ENCODE measurements at places on chromosomes 5 and 9. TPM values are rescaled to one million over a fixed set of nuclear protein-coding genes. Genes with fewer than 3 reads are reported as not detected.
A peak's percentile ranks its signal among the peaks of the same experiment; 100 is the strongest.

DNA sequence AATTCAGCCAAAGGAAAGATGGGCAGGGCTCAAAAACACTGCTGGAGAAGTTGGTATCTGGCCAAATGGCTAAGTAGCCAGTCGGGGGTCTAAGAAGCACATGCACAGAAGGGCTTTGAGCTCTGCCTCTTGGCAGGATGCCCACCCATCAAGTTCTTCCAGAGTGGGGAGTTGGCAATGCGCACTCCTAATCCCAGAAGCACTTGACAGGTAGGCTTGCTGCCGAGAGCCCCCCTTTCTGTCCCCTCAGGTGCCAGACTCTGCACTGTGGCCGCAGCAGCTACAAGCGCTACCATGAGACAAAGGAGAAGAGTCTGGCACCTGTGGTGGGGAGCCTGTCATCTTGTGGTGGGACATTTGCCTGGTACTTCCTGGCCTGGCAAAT, 252.9 kb upstream of the SLC24A2 start:
- no peaks in the 10 kb centered on the region for H3K27me3 ChIP-seq
- no peaks in the 10 kb centered on the region for H3K36me3 ChIP-seq
- no peak overlapping the region for H3K4me3 ChIP-seq
- no peak overlapping the region for H3K27ac ChIP-seq

DNA sequence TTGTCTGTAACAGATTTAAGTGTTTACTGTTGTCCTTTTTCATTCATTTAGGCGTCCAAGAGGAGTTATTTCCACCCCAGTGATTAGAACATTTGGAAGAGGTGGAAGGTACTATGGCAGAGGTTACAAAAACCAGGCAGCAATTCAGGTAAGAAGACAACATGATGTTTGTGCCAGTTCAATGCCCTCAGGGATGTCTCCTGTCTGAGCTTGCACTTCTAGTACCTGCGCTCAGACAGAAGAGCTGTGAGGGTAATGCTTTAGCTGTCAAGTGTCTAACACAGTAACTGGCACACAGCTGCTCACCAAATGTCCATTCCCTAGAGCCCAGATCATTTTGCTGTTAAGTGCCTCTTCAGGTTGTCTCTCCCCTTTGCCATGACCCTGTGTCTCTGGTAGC, 14.2 kb upstream of the PHF2 start:
- no peaks in the 10 kb centered on the region for H3K36me3 ChIP-seq
- H3K4me3 ChIP-seq, result no peak overlapping the region
- no peak overlapping the region for H3K27ac ChIP-seq
- H3K4me1 ChIP-seq, result peaks cover 5% of the 10 kb centered on the region
- no peaks in the 10 kb centered on the region for H3K27me3 ChIP-seq
- DNase-seq, result no peak

- no peaks in the 10 kb centered on the region for H3K27me3 ChIP-seq
- no peak overlapping the region for H3K27ac ChIP-seq
- no peak overlapping the region for H3K4me3 ChIP-seq
- no peaks in the 10 kb centered on the region for H3K36me3 ChIP-seq
- H3K4me1 ChIP-seq, result no peaks in the 10 kb centered on the region
Measured at GRCh38 chr9:89969156-89969675, 364.4 kb downstream of the GADD45G start.

DNA sequence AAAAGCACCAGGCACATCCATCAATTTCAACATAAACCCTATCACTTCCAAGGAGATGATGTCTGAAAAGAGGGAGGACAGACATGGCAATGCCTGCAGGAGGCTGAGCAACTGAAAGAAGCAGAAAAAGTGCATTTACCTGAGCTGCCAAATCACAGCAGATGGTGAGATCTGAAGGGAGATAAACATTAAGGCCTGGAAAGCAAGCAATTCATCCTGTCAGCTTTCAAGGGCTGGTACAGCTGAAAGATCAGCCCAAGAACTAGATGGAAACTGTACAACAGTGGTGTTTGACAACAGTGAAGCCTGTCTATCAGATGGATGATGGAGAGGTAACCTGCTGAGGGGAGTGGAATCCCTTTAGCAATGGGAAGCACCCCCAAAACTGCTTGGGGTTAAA, 433.2 kb upstream of the ZNF608 start:
- H3K27me3 ChIP-seq, result no peaks in the 10 kb centered on the region
- no peak overlapping the region for H3K4me3 ChIP-seq
- no peaks in the 10 kb centered on the region for H3K36me3 ChIP-seq

- H3K27me3 ChIP-seq, result no peaks in the 10 kb centered on the region
- H3K4me3 ChIP-seq, result no peak overlapping the region
- no peak for DNase-seq
- no peaks in the 10 kb centered on the region for H3K36me3 ChIP-seq
- H3K27ac ChIP-seq, result peak overlapping the region; percentile 75
Measured at GRCh38 chr5:159052401-159053011, 47.2 kb downstream of the EBF1 start.

DNA sequence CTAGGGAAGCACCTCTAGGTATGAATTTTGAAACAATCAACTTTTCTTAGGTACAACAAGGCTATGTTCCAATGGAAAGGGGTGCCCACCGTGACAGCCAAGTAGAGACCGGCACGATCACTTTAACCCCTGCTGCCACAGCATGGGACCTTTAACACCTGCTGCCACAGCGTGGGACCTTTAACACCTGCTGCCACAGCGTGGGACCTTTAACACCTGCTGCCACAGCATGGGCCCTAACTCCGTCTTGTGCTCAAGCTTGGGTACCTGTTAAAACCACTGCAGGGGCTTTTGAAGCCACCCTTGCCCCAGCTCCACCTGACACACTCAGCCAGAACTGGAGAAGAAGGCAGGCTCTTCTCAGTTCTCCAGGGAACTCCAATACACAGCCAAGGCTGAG, 18.2 kb upstream of the MXD3 start:
- peaks cover 5% of the 10 kb centered on the region for H3K4me1 ChIP-seq
- H3K4me3 ChIP-seq, result no peak overlapping the region
- H3K27me3 ChIP-seq, result no peaks in the 10 kb centered on the region
- no peak overlapping the region for H3K27ac ChIP-seq
- H3K36me3 ChIP-seq, result peaks cover 50% of the 10 kb centered on the region
- DNase-seq, result no peak

GRCh38 chr9:33623658-33624586, 99.9 kb downstream of the ANKRD18B start:
- H3K27ac ChIP-seq, result no peak overlapping the region
- no peak for DNase-seq
- no peaks in the 10 kb centered on the region for H3K27me3 ChIP-seq
- no peak overlapping the region for H3K4me3 ChIP-seq
- H3K4me1 ChIP-seq, result no peaks in the 10 kb centered on the region

GRCh38 chr9:134225816-134226215, 61.5 kb upstream of the RNU6ATAC start:
- no peak for DNase-seq
- no peak overlapping the region for H3K4me3 ChIP-seq
- peaks cover 43% of the 10 kb centered on the region for H3K4me1 ChIP-seq
- H3K36me3 ChIP-seq, result no peaks in the 10 kb centered on the region
- H3K27ac ChIP-seq, result no peak overlapping the region

GRCh38 chr9:117649126-117649525, 55.1 kb upstream of the TLR4 start:
- DNase-seq, result no peak
- H3K4me3 ChIP-seq, result no peak overlapping the region
- no peak overlapping the region for H3K27ac ChIP-seq
- no peaks in the 10 kb centered on the region for H3K36me3 ChIP-seq
- H3K4me1 ChIP-seq, result no peaks in the 10 kb centered on the region

- H3K36me3 ChIP-seq, result no peaks in the 10 kb centered on the region
- peak overlapping the region; percentile 37 for H3K27ac ChIP-seq
- peaks cover 9% of the 10 kb centered on the region for H3K4me1 ChIP-seq
- no peak overlapping the region for H3K4me3 ChIP-seq
- no peak for DNase-seq
Measured at GRCh38 chr5:102959055-102959454, 160.9 kb downstream of the GIN1 start.

DNA sequence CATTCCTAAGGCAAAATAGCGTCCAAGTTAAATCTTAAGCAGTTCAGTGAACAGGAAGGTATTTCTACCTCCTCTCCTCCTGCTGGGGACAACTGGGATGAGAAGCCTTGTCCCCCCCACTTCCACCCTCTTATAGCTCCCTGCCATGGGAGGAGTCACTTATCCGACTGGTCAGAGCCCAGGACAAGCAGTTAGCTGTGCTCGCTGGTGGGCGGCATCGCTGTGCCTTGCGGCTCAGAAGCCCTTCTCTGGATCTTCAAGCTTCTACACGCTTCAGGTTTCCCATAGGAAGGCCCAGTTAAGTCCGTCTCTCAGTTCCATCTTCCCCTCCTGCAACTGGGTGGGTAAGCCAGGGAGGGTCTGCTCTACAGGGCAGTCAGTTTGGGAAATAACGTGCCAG, 77.2 kb downstream of the PAX5 start:
- no peak for DNase-seq
- H3K27ac ChIP-seq, result no peak overlapping the region
- H3K4me3 ChIP-seq, result no peak overlapping the region
- no peaks in the 10 kb centered on the region for H3K27me3 ChIP-seq

DNA sequence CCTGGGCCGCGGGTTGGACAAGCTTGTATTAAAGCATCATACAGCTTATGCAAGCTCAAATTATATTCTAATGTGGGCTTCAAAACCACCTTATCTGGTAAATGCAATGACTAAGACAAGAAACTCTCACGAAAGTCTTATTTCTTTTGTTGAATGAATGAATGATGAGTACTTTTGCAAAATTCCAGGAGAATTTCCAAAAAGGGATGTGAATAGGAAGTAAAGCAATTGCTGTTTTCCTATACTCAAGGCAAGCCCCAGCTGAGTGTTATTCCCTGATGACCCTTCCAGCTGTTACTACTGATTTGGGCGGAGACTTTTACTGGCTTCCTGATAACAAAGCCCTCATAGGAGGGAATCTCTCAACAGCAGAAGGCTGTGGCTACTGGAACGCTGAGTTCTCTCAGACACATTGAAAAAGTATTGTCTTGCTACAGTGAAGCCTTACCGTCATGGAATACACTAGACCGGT, 162.8 kb downstream of the SREK1 start:
- no peaks in the 10 kb centered on the region for H3K36me3 ChIP-seq
- no peaks in the 10 kb centered on the region for H3K4me1 ChIP-seq
- H3K27me3 ChIP-seq, result no peaks in the 10 kb centered on the region
- no peak for DNase-seq
- H3K4me3 ChIP-seq, result no peak overlapping the region

- H3K4me3 ChIP-seq, result no peak overlapping the region
- no peaks in the 10 kb centered on the region for H3K36me3 ChIP-seq
- DNase-seq, result no peak
- H3K27me3 ChIP-seq, result no peaks in the 10 kb centered on the region
- no peak overlapping the region for H3K27ac ChIP-seq
Measured at GRCh38 chr9:27514551-27514950, 9.5 kb upstream of the IFNK start.

- no peak for DNase-seq
- no peak overlapping the region for H3K4me3 ChIP-seq
- no peaks in the 10 kb centered on the region for H3K27me3 ChIP-seq
- no peaks in the 10 kb centered on the region for H3K4me1 ChIP-seq
Measured at GRCh38 chr9:69898714-69899209, 78.1 kb downstream of the CFAP95 start.

DNA sequence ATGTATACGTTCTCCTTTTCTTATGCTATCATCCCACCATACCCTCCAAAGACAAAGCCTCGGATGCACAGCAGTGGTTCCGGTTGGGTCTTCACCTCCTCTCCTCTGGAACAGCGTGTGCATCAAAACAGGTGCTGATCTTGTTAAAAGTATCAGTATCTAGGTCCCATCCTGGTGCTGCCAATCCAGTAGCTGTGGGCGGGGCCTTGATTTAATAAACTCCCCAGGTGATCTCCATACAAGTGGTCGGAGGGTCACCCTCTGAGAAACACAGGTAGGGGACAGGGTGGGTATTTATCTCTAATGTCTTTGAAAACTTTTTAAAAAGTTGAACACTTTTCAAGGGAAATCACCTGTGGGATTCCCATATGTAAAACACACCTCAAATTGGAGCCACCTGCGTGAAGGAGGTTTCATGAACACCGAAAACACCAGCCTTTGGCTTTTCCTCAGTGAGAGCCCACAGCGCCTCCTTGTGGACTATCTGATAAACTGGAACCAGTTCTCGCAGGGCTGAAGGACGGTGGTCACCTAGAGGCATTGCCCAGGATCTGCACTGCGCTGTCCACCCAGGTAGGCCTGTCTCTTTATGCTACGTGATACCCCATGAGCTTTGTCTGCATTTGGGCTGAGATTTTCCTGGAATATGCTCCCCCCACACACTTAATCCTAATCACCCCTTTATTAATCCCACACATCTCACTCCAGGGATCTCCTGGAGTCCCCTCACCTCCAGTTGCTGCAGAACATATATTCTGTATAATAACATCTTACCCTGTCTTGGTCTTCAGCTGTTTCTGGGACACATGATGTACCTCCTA, 80.5 kb upstream of the EPB41L4B start:
- H3K27me3 ChIP-seq, result no peaks in the 10 kb centered on the region
- no peak overlapping the region for H3K27ac ChIP-seq
- no peak overlapping the region for H3K4me3 ChIP-seq

GRCh38 chr9:87834357-87834756, 48.3 kb upstream of the SPATA31E1 start:
- H3K4me1 ChIP-seq, result no peaks in the 10 kb centered on the region
- H3K36me3 ChIP-seq, result no peaks in the 10 kb centered on the region
- no peak for DNase-seq
- no peak overlapping the region for H3K27ac ChIP-seq
- H3K4me3 ChIP-seq, result no peak overlapping the region

DNA sequence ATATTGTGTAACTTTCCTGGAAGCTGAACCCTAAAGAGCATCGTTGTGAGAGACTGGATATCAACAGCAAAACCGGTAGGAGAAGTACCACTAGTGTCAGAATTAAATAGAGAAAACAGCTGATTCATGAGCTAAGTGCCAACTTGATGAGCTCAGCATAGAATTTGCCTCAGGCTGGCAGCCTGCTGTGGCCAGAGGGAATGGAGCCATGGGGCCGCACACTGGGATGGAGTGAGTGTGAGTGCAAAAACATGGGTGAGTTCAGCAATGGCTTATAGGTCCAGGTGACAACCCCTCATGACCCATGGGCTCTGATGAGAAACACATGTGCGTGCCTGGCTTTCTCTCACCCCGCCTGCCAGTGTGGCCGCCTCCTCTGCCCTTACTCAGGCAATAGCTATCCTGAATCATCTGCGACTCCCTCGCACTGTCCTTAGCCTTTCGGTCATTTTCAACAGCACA, 25.4 kb downstream of the ADAMTS16 start:
- H3K27me3 ChIP-seq, result no peaks in the 10 kb centered on the region
- H3K4me3 ChIP-seq, result no peak overlapping the region
- no peaks in the 10 kb centered on the region for H3K36me3 ChIP-seq
- no peak overlapping the region for H3K27ac ChIP-seq

GRCh38 chr5:114010362-114010761, 351.5 kb upstream of the KCNN2 start:
- no peak for DNase-seq
- H3K27me3 ChIP-seq, result no peaks in the 10 kb centered on the region
- H3K4me1 ChIP-seq, result no peaks in the 10 kb centered on the region

DNA sequence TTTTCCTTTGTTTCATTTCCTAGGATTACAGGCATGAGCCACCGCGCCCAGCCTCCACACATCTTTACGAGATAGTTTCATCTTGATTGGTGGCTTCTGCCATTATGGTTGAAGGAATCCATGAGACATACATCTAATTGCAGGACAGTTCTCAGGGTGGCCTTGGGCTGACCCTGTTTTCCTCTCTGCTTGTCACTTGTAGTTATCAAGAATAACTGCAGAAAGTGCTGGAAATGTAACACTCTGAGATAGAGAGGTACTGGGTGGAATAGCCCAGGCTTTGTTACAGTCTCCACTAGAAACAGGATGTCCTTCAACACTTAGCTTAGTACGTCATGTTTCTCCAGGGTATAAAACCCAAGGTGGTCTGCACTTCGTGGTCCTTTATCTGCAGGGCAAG, 10.7 kb downstream of the UGT3A2 start:
- no peaks in the 10 kb centered on the region for H3K27me3 ChIP-seq
- peaks cover 6% of the 10 kb centered on the region for H3K4me1 ChIP-seq
- H3K36me3 ChIP-seq, result no peaks in the 10 kb centered on the region
- DNase-seq, result no peak

Gene BARX1
- total RNA-seq, result not detected

Gene UTP15
- 20.9 TPM for total RNA-seq

All from vagina (tissue), 2 donors.